Stimulated activated CD4-positive, alpha-beta T cell treated with anti-CD3 and anti-CD28 coated beads, TNF-alpha, amount 100 ng/mL, for 24 hours (primary cell): ENCODE measurements at places on chromosomes 7 and 10.

DNA sequence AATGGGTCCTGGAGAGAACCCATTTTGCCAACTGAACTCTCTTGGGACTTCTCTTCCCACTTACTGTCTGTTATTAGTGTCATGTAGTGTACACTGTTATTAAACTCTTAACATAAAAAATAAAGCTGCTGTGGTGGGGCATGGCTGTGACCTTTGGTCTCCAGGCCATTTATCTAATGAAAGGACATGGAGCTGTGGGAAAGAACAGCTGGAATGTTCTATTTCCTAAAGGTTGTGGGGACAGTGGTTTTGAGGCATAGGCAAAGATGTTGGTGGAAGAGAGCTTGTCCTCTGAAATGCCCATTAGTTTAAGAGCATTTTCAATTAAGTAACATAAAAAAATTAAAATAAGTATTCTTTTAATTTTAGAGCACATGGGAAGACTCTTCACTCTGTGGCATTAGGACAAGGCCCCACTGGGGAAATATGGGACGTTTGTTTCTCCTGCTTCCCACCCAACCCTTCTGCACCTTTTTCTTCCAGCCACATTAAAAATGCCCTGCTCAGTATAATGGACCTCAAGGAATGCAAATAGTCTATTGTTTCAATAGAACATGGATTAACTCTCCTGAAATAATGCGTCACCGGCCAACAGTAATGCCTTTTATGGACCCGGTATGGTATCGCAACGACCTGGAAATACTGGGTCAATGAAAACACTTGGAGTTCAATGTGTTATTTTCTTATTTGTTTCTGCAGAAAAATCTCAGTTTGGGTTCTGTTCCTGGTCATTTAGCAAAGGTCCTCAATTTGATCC is 149.6 kb downstream of the BUB3 start:
- no peak for DNase-seq

- DNase-seq, result no peak
Observed at GRCh38 chr10:4059471-4060138, 274.6 kb upstream of the KLF6 start.

DNA sequence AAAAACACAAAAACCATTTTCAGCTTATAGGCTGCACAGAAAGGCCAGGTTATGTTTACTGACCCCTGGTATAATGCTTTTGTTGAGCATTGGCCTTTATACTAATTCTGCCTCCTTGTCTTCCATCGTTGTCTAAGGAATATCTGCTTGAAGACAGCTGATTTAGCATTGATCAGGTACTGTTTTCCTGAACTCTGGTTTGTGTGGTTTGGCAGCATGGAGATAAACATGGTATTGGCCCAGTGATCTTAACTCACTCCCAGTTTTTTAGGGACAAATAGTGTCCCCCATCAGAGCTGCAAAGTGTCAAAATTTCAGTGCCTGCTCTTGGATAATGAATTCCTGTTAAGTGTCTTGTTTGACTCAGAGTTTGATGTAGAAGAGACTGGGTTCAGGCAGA is 100.8 kb downstream of the SND1 start:
- no peak for DNase-seq

GRCh38 chr7:50296799-50297198 is 7.7 kb upstream of the IKZF1 start:
- DNase-seq, result no peak

GRCh38 chr10:35200487-35200886 is 73.8 kb downstream of the CREM start:
- no peak for DNase-seq

- DNase-seq, result no peak
Observed at GRCh38 chr10:71831646-71832552, 19.2 kb downstream of the PSAP start.

DNA sequence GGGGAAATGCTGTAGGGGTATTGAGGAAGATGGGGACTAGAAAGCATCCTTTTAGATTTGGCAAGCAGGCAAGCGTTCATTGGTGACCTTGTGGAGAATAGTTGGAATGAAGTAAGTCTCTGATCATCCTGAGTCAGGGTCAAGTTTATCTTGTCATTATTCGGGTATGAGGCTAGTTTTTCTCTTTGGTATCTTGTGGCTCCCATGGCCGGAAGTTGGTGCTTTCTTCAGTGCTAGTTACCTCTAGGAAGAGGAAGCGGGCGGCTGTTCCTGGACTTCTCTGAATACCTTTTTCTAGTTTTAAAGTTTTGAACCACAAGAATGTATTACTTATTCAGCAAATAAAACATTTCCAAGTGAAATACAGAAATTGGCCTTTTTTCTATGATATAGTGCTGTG is 9.2 kb downstream of the CREM start:
- no peak for DNase-seq

GRCh38 chr10:69584624-69585023 is 11.4 kb upstream of the NEUROG3 start:
- no peak for DNase-seq

GRCh38 chr10:80530251-80530650 is 7.5 kb upstream of the SH2D4B start:
- no peak for DNase-seq

- DNase-seq, result no peak
Observed at GRCh38 chr7:139830782-139831501, 1.9 kb downstream of the TBXAS1 start.

DNA sequence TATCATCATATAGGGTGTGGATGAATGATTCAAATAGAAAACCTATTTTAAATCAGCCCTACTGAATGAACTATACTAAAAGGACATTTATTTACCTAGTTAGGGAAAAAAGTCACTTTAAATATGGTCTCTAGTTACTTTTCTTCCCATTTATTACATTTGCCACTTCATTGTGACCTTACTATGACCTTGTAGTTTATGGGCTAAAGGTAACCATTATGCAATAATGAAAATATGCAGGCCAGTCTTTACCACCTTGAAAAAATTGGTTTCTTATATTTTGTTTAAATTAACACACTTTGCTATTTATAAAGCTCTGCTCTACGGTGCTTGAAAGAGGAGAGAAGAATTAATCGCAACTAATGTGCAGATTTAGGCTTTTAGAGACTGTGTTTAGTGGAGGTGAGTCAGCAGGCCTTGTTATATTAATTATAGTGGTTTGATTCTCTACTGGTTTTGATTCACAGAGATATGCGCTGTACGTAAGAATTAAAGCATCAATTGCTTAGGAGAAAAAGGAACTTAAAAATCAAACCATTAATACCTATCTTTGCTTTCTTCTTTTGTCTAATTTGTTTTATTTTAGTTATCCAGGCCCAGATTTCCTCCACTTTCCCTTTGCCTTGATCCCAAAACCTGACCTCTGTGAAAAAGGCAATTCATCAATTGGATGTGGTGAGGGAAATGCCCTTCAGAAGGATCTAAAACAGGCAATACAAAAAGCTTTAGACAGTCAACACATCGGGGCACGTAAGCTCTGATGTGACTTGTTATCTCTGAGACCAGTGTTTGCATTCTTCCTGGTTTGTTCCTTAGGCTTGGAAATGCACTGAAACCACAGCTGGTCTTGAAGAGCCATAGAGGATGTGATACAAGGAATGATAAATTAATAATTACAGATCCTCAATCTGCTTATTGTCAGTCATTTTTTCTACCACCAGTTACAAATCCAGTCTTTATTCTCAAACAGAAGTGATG is 141.2 kb upstream of the HDAC9 start:
- DNase-seq, result no peak

DNA sequence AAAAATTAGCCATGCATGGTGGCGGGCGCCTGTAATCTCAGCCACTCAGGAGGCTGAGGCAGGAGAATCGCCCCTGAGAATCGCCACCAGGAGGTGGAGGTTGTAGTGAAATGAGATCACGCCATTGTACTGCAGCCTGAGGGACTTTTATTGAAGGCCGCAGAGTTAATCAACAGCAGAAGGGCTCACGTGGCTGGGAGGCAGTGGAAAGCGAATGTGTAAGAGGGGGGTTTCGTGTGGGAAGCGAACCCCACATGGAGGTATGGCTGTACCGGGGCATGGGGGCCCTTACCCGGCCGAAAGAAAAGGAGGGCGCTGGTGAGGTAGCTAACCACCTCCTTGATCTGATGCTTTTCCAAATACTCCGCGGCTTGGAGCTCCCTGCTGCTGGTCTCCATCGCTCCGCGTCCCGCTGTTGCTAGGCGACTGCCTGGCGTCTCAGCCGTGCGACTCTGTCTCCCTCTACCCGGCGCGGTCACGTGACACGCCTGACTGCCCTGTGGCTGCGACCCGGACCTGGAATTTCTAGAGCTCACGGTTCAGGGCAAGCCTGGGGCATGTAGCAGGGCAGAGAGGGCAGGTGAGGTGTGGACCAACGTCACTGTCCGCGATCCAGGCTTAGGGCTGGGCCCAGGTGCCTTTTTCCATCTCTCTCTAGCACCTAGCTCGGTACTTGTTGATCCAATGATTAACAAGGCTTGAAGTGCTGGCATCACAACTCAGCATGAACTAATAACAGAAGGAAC is at the start of gene EFCAB10:
Gene EFCAB10 (minus strand): TSS at position 428 of the 746 bp plus-strand sequence. CDS start 30 bp downstream, at position 398.
- peak; percentile 22 for DNase-seq

DNA sequence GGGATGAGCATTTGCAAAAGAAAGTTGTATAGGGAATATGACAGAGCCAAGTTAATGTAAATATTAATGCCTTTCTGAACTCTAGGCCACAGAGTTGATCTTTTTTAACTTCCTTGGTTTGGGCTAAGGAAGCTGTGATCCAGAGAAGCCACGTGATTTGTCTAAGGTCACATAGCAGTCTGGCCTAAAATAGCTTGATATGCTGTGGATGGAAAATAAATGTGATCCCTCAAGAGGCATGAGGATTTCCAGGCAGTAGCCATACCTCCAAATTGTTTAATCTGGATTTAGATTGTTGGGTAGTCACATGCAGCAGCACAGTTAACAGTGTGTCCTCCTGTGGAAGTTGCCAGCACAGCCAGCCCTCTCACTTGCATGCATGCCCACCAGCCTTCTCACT is 165.7 kb upstream of the LANCL2 start:
- no peak for DNase-seq

- no peak for DNase-seq
Observed at GRCh38 chr7:152910545-152911225, 151.1 kb downstream of the ACTR3B start.

DNA sequence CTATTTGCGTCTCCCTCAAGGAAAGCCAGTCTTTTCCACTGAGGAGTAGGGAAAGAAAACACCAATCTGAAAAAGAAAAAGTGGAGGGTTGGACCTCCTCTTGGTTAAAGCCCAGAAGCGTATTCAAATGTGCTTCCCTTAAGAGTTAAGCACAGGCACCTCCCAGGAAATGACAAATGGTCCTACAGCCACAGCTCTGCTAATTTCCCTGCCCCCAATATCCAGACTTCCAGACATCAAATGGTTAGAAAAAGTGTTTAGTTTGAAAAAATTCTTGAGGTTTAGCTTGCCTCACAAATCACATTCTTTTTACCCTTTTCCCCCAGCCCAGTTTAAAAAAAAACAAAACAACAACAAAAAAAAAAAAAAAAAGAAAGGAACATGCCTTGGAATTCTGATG is 19.0 kb upstream of the COL1A2 start:
- no peak for DNase-seq

DNA sequence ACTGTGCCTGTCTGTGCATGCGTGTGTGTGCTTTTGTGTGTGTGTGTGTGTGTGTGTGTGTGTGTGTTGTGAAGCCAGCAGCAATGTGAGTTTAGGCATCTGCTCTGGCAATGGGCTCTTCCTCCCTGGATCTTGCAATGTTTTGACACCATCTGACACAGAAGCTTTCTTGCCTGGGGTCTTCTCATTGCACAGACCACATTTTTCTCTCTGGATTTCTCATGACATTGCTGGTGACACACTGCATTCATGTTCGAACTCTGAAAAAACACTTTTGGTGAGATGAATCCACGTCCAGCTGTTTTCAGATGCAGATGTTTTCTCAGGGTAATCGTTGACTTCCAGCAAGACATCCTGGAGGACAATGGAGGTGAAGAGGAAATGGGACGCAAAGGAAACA is 63.0 kb upstream of the FZD8 start:
- no peak for DNase-seq

- DNase-seq, result no peak
Observed at GRCh38 chr7:94431176-94431575, 36.5 kb downstream of the COL1A2 start.

DNA sequence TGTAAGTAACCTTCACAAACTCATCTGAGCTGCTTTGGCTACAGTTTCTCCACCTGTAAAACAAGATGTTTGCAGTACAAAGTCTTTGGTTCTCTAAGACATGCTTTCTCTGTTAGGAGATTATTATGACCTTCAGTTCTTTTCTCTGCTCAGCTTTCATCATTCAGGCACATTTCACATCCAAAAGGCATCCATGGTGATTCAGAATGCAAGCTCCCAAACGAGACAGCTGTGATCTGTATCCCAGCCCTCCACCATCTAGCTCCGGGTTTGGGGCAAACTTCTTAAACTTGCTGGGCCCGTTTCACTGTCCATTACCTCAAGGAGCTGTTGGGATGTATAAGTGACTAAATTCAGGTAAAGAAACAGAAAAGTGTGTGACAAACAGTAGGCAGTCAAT is 95.8 kb upstream of the COL1A2 start:
- no peak for DNase-seq

- DNase-seq, result no peak
Observed at GRCh38 chr7:95863623-95864022, 91.3 kb downstream of the DYNC1I1 start.

- DNase-seq, result no peak
Observed at GRCh38 chr7:150733482-150734095, 3.6 kb upstream of the GIMAP5 start.

DNA sequence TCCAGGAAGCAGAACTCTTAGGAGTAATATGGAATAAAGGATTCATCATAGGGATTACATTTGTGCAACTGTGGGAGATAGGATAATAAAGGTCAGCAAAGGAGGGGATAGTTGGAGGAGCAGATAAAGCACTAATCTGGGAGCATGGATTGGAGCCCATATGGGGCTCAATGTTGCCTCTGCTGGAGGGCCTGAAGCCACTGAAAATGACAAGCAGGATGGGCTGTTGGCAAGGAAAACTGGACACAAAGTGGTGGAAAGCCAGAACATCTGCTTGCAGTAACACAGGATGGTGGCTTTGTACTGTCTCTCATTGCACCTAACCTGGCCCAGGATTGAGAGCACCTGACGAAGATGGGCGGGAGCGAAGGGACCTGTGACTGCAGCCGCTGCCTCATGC is 15.0 kb upstream of the COMMD3 start:
- DNase-seq, result no peak

- no peak for DNase-seq
Observed at GRCh38 chr7:69966766-69967591, 368.7 kb downstream of the AUTS2 start.

DNA sequence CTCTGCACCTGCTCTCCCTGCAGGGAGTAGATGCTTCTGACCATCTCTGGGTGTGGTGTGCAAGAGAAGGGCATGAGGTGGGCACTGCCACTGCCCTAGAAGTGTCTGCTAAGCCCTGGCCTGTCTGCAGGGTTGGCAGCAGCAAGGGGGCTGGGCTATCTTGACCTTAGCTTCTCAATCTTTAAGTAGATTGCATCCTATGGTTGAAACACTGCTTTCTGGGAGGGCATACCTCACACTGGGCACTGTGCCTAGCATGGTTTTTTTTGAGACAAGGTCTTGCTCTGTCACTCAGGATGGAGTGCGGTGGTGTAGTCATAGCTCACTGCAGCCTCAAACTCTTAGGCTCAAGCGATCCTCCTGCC is 54.9 kb downstream of the CLIP2 start:
- no peak for DNase-seq

- no peak for DNase-seq
Observed at GRCh38 chr10:31642281-31642680, 286.4 kb downstream of the ARHGAP12 start.
